ENCODE measurements at places on chromosomes 16 and 17.
A peak's percentile ranks its signal among the peaks of the same experiment; 100 is the strongest.

- no peak for DNase-seq
These were observed 19.6 kb upstream of the KANSL1 start for GRCh38 chr17:46212634-46213435.

GRCh38 chr17:81841866-81842265, 7.0 kb upstream of the PPP1R27 start:
- DNase-seq, result no peak

DNA sequence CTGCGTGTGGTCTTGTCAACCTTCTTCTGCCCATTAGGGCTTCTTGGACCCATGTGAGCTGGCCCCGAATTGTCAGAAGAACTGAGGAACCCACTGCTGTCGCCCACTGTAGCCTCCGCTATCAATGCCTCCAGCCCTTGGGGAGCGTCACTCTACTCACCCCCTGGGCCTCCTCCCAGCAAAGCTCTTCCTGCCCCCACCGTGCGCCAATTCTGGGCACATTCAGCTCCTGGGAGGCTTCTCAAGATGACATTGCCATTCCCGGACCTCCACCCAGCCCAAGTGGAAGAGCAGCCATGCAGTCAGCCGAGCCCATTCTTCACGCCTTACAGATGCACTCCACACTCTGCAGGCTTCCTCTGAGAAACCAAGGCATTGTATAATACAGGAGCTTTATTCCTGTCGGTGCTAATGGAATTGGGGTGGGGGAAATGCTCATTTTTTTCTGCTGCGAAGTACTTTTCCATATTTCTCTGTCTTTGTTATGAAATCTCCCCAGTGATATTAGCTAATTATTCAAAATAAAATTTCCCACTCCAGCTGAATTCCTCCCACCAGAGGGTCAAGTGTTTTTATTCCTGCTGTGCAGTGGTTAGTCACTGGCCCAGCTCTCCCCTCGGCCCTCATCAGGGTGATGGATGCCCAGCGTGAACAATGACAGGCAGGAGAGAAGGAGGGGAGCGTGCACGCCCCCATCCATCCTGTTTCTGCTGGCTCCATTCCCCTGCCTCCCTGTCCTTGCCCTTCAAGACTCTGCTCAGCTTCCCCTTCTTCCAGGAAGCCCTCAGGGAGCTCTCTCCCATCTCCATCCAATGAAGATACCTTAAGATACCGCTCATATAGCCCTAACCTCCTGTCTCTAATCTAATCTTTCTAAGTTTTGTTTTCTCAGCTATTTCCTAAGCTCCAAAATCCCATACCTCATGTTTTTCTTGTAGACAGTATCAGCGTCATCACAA, 87.7 kb downstream of the C16orf95 start:
- DNase-seq, result no peak

DNA sequence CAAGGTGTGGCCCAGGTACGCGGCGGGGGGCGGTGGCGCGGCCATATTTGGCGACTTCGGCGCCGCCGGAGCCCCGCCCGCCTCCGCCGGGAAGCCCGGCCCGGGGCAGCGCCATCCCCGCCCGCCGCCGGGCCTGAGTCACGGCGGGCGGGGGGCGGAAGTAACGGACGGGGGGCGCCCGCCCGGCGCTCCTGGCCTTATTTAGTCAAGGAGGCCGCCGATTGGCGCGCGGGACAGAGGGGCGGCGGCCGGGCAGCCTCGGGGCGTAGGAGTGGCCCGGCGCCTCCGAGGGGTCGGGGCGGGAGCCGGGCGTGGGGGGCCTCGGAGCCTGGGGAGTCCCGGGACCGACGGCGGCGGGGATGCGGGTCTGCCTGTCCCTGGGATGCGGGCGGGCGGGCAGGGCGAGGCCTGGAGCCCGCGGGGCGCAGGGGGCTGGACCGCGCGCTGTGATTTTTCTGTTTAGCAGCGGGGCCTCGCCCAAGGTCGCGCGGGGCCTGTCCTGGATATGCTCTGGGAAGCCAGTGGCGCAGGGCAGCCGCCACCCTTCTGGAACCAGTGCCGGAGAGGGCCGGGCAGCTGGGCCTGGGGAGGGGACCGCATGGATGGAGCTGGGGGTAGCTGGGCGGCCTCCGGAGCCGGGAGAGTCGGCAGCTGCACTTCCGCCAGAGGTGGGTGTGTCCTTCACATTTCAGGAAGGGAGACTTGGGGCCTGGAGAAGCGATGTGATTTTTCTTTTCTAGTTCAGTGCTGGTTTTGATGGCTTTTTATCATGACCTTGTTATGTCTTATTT, 2.3 kb upstream of the ACTG1 start:
- DNase-seq, result peak; percentile 84

GRCh38 chr16:19760356-19761060, 42.4 kb downstream of the IQCK start:
- no peak for DNase-seq

- DNase-seq, result no peak
These were observed 32.4 kb upstream of the IRX3 start for GRCh38 chr16:54318941-54319340.

DNA sequence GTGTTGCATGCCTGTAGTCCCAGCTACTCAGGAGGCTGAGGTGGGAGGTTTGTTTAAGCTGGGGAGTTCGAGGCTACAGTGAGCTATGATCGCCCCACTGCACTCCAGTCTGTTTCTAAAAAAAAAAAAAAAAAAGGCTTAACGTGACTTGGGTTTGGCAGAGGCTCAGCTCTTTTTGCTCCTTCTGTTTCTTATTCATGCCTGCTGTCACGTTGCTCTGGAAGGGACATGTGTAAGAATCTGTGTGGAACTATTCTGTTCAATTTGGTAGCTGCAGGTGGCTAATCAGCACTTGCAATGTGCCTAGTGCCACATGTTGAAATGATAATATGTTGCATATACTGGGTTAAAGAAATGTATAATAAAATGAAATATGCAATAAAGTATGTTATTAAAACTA, 20.9 kb upstream of the SYT17 start:
- no peak for DNase-seq

- no peak for DNase-seq
These were observed 19.9 kb downstream of the ERCC4 start for GRCh38 chr16:13939821-13940220.

- DNase-seq, result no peak
These were observed 37.2 kb downstream of the PIK3R5 start for GRCh38 chr17:8928347-8928746.

GRCh38 chr17:41522301-41523224, 3.9 kb upstream of the KRT15 start:
- no peak for DNase-seq

- no peak for DNase-seq
These were observed 143.2 kb downstream of the PHKB start for GRCh38 chr16:47604306-47604705.

- no peak for DNase-seq
These were observed 365.4 kb downstream of the SNX29 start for GRCh38 chr16:12341966-12342365.

GRCh38 chr16:28876019-28876659, 2.1 kb upstream of the ATP2A1 start:
- DNase-seq, result no peak

GRCh38 chr16:71467810-71468209, 5.8 kb upstream of the ZNF23 start:
- DNase-seq, result peak; percentile 71

GRCh38 chr17:17182598-17183136, 23.5 kb downstream of the PLD6 start:
- no peak for DNase-seq

- no peak for DNase-seq
These were observed 154.1 kb upstream of the CDC42EP4 start for GRCh38 chr17:73465953-73466230.

DNA sequence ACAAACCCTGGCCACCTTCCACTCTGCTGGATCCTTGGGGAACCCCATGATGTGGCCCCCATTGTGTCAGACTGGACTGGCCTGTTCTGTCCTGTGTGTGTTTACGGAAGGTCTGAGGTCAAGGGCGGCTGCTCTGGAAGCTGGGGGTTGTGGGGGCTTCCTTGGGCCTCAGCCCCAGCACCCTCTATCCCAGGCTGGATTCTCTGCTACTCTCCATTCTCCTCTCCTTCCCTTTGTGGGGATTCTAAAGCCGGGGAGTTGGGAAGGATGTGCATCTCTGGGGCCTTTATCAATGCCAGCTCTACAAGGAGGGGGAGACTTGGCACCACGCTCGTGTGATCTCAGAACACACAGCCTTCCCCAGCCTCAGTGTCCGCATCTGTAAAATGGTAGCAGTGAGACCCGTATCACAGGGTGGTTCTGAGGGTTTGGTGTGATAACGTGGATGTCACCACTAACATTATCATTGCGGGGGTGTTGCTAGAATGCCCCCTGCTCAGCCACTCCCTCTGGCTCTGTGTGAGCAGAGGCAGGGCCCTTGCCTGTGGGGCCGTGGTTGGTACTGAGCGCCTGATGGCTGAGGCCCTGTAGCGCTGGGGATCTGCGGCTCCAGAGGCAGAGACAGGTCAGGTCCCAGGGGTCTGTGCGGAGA, 18.1 kb downstream of the ADGRG1 start:
- no peak for DNase-seq

GRCh38 chr16:85416228-85417109, 196.7 kb upstream of the GSE1 start:
- no peak for DNase-seq

GRCh38 chr17:38341035-38341721, 2.6 kb downstream of the GPR179 start:
- DNase-seq, result no peak

GRCh38 chr16:11210260-11210659, 45.7 kb downstream of the SOCS1 start:
- DNase-seq, result no peak

GRCh38 chr16:55760310-55761001, 72.4 kb downstream of the CES1 start:
- DNase-seq, result no peak

- DNase-seq, result no peak
These were observed 35.0 kb downstream of the BCL7C start for GRCh38 chr16:30858829-30859423.

- no peak for DNase-seq
These were observed 41.3 kb downstream of the VAC14 start for GRCh38 chr16:70759666-70760065.

DNA sequence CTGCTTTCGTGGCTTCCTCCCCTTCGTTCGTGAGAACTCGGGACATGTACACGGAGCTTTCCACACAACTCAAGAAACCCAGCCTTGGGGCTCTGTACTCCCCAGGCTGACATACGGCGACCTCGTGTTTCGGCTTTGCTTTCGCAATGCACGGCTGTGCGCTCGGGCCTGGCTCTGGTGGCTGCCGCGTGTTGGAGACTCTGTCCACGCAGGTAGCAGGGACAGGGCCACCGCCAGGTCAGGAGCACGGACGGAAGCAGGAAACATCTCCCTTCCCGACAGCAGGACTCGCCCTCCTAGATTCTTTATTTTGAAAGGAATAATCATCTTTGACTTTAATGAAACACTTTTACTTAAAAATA, 17.3 kb downstream of the UTS2R start:
- no peak for DNase-seq

- DNase-seq, result no peak
These were observed 1.4 kb downstream of the RANBP10 start for GRCh38 chr16:67804853-67805542.

GRCh38 chr16:79845734-79846135, 245.2 kb upstream of the MAF start:
- DNase-seq, result no peak

GRCh38 chr16:29738514-29738913, 7.3 kb downstream of the C16orf54 start:
- DNase-seq, result no peak

DNA sequence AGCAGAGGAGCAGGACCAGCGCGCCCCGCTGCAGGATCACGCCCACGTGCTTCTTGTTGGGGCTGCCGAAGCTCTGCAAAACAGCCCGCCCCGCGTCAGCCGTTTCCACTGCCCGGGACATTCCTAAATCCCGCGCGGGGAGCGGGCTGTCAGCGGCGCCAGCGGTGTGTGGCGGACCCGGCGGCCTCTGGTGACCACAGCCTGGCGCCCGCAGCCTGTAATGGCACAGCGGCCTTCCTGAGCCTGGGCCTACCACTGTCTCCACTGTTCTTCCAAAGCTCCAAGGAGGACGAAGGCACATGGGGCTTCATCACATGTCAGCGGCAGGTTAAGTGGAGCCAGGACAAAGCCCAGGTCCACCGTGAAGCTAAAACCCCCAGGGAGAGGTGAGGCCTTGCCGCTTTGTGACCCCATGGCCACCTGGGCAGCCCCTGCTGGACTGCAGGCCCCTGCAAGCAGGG, 2.5 kb downstream of the SLC47A2 start:
- DNase-seq, result no peak

- DNase-seq, result no peak
These were observed 4.6 kb downstream of the RPUSD1 start for GRCh38 chr16:783404-784161.

DNA sequence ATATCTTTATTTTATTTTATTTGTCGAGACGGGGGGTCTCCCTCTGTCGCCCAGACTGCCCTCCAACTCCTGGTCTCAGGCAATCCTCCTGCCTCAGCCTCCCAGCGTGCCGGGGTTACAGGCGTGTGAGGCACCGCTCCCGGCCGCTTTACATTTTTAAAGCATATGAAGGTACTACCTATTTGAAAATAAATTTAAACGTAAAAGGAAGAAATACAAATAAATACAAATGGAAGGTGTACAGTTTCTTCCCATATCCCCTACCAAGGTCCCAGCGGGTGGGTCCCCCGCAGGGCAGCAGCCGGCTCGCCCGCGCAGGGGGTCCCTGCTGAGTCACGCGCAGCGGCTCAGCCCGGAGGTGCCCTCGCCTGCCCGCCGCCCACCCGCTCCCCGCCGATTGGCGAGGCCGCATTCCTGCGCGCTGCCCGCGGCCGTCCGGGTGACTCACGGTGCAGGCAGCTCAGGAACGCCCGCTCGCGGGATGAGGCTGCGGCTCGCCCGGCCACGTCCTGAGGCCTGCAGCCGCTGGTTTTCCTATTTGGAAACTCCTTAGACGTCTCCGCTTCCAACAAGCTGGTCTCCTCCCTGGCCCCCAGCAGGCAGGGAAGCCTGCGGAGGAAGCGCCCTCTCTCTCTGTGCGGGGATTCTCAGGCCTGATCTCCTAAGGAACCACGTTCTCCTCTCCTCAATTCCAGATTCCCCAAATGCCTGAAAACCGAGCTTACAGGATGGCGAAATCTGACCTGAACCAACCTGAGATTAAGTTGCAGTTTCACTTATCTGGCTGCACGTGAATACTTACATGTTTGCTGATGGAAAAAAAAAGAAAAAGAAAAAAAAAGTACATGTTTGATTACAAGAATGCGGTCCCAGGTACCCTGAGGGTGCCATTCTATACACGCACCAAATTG, 54.8 kb upstream of the MAP3K14 start:
- peak; percentile 87 for DNase-seq

- DNase-seq, result no peak
These were observed 15.5 kb downstream of the MYH10 start for GRCh38 chr17:8614988-8615387.
